Colonic mucosa (tissue), 4 donors: ENCODE measurements at places on chromosomes 3 and 15. TPM values are rescaled to one million over a fixed set of nuclear protein-coding genes. Genes with fewer than 3 reads are reported as not detected.

GRCh38 chr3:15094187-15094875 lies 4.6 kb downstream of the RBSN start:
- DNase-seq = no peak

DNA sequence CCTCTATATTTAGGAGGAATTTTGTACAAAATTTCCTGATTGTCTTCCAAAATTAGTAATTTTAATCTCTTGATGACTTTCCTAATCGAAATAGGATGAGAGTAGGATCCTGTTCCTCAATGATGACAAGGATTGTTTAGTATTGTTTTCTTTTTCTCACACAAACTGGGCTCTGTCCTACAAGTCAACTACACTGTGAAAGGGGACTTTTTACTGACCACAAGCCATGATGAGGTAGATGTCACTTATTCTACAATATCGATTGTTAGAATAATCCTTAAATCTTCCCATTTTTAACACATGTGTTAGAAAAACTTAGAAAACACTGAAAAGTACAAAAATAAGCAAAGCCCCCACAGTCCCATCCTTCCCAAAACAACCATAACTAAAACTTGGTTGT lies 35.8 kb upstream of the TSC22D2 start:
- DNase-seq = no peak

GRCh38 chr3:155096303-155097008 lies 16.3 kb downstream of the MME start:
- DNase-seq = no peak

DNA sequence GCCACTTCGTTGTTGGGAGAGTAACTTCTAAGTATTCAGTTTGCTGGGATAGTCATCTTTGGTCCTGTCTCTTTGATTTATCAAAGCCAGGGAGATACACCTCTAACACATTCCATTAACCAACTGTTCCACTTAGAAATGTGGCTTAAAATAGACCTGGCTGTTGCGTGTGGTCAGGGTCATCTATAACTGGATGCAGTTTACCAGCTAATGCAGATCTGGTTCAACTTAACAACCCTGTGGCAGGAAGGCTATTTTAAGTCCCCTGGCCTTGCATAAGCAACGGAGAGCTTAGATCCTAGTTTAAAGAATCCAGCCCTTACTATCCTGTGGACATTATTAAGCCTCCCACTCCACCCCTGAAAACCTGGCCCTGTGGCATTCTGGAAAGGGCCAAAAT lies 28.1 kb upstream of the CAPN3 start:
- no peak for DNase-seq

DNA sequence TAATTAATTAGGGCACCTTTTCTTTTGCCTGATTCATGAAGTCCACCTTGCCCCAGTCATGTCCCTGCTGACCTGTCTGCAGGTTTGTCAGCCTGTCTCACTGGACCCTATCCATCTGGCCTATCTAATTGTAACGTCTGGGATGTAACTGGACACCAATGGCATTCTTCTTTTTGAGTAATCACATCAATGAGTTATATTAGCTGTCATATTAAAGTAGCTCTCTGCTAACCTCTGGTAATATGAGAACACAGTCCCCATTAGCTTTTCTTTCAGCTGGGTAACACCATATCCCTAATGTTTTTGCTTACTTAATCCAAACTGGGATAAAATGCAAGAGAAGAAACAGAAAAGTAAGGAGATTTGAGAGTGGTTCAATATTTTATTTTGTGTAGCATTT lies 166.2 kb upstream of the VEPH1 start:
- no peak for DNase-seq

DNA sequence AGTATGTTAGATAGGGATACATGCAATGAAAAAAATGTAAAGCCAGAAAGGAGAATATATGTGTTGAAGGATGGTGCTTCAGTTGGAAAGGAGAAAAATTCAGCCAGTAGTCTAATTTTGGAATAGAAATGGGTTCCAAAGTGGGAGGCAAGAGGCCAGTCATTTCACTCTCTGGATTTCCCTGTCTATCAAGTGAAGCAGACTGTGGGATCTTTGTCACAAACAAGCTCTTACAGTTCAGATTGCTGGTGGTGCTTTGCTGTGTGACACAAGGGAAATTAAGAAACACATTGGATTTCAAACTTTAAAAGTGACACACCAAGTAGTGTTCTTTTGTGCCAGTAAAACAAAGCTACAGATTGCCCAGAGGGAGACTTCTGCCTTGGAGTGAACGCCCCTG lies 82.0 kb upstream of the BFSP2 start:
- DNase-seq = no peak

Gene IFT122
- 15.6 TPM for total RNA-seq

DNA sequence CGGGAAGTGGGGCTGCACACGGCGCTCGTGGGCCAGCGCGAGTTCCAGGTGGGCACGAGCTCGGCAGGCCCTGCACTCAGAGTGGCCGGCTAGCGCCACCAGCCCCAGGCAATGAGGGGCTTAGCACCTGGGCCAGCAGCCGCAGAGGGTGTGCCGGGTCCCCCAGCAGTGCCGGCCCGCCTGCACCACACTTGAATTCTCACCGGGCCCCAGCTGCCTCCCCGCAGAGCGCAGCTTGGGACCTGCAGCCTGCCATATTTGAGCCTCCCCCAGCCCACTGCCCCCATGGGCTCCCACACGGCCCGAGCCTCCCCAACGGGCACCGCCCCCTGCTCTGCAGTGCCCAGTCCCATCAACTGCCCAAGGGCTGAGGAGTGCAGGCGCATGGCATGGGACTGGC lies 87.5 kb downstream of the CHCHD4 start:
- DNase-seq = no peak

DNA sequence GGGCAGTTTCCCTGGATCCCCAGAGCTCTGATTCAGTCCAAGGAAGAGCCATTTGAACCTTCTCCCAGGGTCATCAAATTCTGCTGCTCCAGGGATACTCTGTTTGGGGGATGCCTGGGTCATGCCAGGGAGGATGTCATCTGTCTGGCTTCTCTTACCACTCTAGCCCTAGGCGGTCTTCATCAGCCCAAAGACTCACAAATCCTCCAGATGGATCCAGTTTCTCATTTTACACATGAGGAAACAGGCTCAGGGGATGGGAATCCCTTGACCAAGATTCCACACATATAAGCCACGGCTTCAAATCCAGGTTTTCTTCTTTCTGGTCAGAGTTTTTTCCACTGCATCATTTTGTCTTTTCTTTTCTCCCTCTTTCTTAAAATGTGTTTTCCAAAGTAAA lies 36.7 kb downstream of the SLC28A1 start:
- DNase-seq = no peak

- no peak for DNase-seq
Measured at GRCh38 chr3:65746848-65747247, 291.9 kb downstream of the MAGI1 start.

GRCh38 chr15:78242128-78242527 lies 7.8 kb upstream of the ACSBG1 start:
- DNase-seq = peak; percentile 59

DNA sequence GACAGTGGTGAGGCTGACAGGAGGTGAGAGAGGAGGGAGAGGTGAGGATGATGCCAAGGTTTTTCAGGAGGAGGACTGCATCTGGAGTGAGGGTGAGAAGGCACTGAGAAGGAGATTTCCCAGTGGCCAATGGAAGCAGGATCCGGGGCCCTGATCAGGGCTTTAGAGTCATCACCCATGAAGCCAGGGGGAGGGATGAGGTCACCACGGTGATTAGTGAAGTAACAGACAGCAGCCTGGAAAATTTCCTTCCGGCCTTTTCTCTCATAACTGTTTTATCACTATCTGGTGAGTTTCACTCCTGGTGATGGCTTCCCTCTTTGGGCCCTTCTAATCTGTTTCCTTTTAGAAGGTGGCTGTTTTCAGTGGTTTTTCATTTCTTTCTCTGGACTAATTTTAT lies 80.5 kb upstream of the WNT5A start:
- DNase-seq = no peak

Gene RBMS3
- total RNA-seq = 9.6 TPM

Gene DAZL
- total RNA-seq = not detected

Gene JMJD7
- 7.8 TPM for total RNA-seq

DNA sequence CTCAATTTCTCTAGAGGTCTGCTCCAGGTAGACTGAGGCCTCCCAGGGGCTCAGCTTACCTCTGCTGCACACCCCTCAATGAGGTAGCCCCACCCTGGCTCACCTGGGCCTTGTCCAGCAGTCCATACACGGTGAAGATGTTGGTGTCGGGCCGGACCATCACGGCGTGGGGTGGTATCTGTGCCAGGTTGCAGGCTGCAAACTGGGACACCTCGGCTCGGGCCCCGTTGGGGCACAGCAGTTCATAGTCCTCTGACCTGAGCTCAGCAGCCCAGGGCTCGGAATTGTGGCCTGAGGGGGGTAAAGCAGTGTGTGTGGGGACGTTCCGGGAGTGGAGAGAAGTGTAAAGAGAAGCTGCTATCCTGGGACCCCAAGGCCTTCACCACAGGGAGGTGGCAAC lies 23.2 kb downstream of the MELTF start:
- DNase-seq = no peak

DNA sequence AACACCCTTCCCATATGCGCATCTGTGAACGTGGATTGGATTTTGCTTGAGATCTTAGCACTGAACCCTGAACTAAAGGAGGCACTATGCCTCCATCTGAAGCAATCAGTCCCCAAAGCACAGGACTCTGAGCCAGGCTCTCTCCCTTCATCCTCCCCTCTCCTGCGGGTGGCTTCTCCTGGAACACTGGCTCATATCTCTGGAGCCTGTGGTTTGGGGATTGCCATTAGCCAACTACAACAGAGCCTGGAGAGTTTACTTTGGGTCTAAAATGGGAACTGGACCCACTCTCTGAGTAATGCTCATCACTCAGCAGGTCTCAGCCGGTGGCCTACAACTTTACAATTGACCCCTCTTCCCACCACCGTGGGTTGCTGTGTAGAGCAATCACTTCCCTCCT lies 190.8 kb upstream of the HES1 start:
- DNase-seq = peak; percentile 13

Gene MCCC1
- 27.2 TPM for total RNA-seq

DNA sequence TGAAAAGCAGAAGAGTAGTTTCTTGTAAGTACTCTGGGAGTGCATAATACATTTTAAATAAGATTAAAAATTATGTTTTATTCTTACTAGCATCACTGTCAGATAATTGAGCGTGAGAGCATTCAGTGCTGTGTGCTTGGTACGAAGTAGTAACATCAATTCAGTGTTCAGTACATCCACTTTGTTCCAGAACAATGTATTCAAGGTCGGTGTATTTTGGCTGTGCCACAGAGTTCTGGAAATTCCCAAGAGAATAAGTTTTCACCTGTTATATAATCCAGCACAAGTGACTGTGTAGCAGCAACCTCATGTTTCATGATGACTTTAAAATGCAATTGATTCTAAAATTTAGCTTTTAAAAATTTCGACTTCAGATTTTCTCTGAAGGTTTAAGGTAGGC lies 130.6 kb downstream of the IGF1R start:
- DNase-seq = no peak

- no peak for DNase-seq
Measured at GRCh38 chr15:26242565-26243071, 379.5 kb upstream of the ATP10A start.

DNA sequence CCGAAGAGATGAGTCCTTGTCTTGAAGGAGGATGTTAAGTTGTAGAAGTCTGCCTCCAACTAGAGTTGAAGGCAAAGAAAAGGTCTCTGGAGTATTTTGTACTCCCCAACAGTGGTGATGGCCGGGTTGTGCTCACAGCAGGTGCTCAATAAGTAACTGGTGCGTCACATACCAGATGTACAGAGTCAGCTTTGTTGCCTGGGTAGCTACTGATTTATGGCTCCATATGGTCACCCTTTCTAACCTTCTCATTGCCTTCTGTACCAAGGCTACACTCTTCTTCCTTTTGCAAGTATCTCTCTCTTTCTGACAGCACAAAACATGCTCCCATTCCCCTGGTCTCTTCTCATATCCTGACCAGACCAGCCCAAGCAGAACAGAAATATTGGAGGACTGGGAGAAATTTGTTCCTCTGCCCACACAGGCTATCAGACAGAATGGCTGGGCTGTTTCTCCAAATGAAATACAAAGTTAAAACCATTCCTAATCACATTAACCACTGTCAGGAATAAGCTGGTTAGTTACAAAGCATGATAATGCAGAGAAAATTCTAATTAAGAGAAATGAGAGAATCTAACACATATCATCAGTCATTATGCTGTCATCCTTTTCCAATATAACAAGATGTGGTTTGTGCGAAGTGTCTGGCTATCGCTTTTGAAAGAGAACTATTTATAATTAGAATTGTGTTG lies 150.1 kb upstream of the LRRN1 start:
- no peak for DNase-seq

DNA sequence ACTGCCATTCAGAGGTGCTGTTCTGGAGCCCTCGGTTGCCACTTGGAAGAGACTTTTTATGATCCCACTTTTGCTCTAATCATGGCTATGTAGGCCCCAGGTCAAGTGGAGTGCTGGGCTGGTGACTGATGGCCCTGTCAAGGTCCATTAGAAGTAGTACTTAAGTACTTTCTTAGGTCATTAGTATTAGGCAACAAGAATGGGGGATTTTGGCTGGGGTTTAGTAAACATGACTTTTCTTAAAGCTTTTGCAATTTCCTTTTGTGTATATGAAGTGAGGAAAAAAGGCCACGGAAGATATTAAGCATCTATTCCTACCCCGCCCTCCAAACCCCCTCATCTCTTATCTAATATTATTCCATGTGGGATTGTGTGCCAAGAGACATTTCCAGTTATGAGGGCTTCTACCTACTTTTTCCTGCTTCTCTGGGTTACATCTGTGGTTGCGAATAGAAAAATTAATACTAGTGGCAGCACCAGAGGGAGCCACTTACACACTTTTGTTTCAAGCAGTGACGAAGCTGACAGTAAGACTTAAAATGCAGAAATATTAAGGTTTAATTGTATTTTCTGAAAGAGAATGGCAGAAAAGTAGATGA lies 13.9 kb downstream of the NLGN1 start:
- DNase-seq = peak; percentile 18

- no peak for DNase-seq
Measured at GRCh38 chr3:125386811-125387210, 11.7 kb upstream of the ZNF148 start.

Gene SEMA5B
- 0.40 TPM for total RNA-seq

- no peak for DNase-seq
Measured at GRCh38 chr3:136667081-136667480, 85.1 kb downstream of the STAG1 start.

Gene CHRNA5
- 9.7 TPM for total RNA-seq
